ENCODE measurements at places on chromosomes 4 and X.

DNA sequence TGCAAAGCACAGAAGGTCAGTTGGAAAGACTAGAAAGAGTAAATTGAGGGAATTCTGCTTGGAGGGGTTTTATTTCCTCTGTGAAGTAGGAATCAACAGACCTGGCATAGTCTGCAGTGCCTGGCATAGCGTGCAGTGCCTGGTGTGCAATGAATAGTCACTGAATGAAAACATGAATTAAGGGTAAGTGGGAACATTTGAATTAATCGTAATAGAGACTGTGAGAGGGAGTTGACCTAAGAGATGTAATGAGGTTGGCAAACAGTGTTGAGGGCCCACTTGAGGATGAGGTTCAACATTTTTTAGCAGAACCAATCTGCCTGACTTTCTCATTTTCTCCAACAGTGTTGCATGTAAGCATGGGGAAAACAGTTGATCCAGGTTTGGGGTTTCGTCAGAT is 377.2 kb upstream of the FTHL17 start:
- DNase-seq, result no peak

GRCh38 chr4:87035881-87036509 is 101.2 kb downstream of the AFF1 start:
- no peak for DNase-seq

GRCh38 chr4:25020236-25020635 is 10.5 kb downstream of the LGI2 start:
- DNase-seq, result no peak

DNA sequence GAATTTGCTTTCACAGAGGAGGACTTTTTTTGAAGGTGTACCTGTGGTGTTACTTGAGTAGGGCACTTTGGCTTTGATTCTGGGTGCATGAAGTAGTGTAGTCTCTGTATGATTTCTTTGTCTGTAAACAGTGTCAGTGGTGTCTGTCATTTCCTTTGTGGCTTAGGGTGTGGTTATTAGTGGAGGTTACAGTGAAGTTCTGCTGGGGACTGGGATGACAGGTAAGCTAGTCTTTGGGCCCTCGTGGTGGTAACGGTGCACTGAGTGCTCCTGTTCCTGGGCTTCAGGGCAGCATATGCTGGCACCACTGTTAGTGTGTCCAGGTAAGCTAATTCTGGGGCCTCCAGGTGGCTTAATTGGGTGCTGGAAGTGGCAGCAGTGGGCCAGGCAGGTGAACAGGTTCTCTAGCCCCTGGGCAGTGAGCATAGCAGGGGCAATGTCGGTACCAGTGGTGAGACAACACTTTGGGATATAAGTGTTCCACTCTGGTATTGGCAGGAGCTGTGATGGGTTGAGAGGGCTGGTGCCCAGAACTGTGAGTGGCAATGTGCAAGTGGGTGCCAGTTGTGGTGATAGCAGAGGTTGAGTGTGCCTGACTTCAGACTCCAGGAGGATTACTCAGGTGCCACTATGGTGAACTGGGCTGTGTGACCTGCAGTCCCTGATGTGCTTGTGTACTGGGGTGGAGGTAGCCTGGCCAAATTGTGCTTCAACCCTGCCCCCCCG is 26.0 kb upstream of the VSIG1 start:
- no peak for DNase-seq

DNA sequence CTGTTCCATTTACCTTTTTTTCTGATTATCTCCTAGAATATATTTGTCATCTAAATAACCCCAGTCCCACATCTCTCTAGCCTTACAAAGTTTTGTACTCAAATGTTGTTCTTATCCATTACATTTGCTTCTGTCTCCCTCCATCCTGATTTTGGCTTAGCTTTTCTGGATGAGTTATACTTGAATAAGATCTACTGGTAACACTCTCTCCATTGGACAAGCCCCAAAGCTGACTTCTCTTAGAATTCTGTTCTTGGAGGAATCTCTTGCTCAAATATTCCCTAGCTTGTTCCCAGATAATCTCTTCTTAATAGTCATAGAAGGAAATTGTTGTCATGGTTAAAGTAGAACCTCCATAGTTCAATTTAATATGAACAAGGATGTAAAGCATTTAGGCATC is 115.5 kb upstream of the HS3ST1 start:
- no peak for DNase-seq

DNA sequence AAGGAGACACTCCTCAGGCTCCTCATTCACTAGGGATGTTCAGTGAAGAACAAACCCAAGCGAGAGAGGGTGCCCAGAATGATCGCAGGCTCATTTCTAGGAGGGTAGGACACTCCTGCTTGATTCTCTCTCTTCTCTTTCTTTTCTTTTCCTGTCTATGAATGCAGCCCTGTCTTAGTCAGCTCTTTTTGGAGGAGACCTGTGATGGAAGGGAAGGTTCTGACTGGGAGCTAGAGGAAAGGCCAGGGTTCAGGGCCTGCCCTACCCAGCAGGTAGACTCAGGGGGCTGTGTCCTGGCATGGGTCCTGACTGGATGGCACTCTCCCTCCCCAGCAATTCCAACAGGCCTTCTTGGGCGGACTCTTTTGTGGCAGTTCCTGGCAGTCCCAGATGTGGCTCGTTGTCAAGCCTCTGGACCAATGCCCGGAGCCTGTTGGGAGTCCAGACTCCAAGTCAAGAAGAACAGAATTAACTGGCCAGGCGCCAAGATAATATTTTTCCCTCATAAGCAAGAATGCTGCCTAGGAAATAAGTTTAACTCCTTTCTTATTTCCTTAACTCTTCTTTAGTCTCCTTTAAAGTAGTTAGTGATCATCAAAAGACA is 139.4 kb upstream of the SCML1 start:
- no peak for DNase-seq

DNA sequence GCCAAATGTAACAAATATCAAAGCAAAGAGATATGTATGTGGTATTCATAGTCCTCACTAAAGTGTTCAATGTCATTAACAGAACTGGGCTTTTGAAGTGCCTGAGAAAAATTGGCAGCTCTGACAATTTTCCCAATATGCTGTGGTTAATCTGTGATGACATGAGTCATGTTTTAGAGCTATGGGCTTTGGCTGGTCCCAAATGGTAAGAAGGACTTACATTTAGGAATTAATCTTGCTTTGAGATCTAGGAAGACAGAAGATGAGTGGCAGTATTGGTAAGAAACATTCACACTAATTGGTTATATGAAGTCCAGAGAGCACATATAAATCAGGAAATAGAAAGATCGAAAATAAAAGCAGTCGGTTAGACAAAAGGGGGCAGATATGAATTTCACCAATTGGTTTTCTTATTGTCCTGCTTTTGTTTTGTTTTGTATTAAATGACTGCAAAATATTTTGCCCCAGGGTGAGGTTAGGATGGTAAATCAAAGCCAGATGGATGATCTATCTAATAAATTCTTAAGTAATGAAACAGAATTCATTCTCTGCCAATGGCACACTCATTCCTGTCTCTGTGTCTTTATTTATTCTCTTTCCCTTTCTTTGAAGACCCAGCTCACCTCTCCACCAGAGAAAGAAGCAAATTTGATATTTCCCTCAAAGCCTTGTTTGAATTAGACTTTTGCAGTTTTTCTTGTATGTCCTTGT is 993.1 kb downstream of the RPA4 start:
- no peak for DNase-seq

All from GM13977 (cell line).